ENCODE measurements at places on chromosomes 1 and 21. TPM values are rescaled to one million over a fixed set of nuclear protein-coding genes. Genes with fewer than 3 reads are reported as not detected.

DNA sequence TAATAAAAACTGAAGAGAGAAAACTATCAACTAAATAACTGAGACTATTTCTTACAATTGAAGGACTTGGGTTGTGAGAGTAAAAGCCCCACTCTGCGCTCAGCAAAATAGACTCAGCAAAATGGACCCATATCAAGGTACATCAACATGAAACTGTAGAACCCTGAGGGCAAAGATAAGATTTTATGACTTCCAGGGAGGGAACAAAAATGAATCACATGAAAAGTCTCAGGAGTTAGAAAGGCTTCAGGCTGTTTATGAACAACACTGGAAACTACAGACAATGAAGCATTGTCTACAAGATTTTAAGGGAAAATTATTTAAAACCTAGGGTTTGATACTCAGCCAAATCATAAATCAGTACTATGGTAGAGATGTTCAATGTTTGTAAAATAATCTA, 434.3 kb downstream of the PTPRC start:
- H3K27ac ChIP-seq, result no peak overlapping the region
- H3K27me3 ChIP-seq, result no peaks in the 10 kb centered on the region
- DNase-seq, result no peak

The PEX10 gene
- total RNA-seq, result 27.3 TPM

GRCh38 chr21:45506241-45506817, 35.9 kb downstream of the SLC19A1 start:
- no peak overlapping the region for H3K4me3 ChIP-seq
- H3K36me3 ChIP-seq, result peaks cover 8% of the 10 kb centered on the region
- peaks cover 4% of the 10 kb centered on the region for H3K4me1 ChIP-seq
- DNase-seq, result peak; percentile 54

DNA sequence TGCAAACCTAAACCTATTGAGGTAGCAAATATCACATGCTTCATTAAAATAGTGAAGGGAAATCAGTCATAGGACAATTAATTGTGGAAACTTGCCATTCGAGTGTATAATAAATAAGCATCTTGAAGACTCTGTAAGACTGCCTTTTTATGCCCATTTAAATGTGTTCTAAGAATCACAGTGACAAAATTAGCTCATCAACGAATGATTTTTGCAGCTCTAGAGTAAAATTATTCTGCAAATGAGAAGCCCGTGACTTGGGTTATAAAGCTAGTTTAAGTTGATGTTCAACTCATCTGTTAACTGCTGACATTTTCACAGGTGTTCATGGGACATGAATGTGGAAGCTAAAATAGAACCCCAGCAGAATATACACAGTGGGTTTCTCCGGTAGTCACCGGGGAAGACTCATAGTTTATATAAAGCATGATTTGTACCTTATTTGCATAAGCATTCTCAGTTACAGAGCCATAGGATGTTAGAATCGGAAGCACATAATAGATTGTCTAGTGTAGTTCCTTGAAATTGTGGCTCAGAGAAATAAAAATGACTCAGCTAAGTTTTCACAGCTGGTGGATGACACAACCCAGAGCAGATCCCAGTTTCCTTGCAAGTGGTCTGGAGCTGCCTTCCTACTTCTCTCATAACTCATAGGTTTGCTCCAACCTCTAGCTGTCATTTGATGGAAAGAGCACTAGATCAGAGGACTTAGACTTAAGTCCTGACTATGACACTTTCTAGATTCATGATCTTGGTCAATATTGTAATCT, 107.3 kb downstream of the UCHL5 start:
- peaks cover 11% of the 10 kb centered on the region for H3K4me1 ChIP-seq
- no peak overlapping the region for H3K4me3 ChIP-seq
- no peak overlapping the region for H3K27ac ChIP-seq
- DNase-seq, result no peak
- H3K36me3 ChIP-seq, result peaks cover 3% of the 10 kb centered on the region

The TSPEAR gene
- 0.59 TPM for total RNA-seq

- no peaks in the 10 kb centered on the region for H3K36me3 ChIP-seq
- H3K27me3 ChIP-seq, result peaks cover 2% of the 10 kb centered on the region
- no peak overlapping the region for H3K27ac ChIP-seq
- DNase-seq, result no peak
- H3K4me1 ChIP-seq, result no peaks in the 10 kb centered on the region
- H3K4me3 ChIP-seq, result no peak overlapping the region
Observed at GRCh38 chr1:222310836-222311235, 237.1 kb downstream of the HHIPL2 start.

DNA sequence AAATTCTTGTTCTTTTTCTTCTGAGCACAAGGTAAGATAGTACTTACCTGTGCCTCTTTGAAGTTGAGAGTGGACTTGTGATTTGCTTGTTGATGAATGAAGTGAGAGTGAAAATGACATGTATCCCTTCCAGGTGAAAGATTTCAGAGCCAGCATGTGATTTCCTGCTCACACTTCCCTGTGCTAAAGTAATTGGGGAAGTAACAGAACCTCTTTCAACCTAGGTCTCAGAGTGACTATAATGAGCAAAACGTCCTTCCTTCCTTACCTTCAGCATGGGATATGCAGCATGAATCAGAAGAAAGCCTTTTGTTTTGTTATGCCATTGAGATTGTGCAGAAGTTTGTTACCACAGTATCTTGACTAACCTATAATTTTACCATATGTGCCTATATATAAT, 24.6 kb downstream of the RAVER2 start:
- H3K36me3 ChIP-seq, result peaks cover 38% of the 10 kb centered on the region
- H3K4me1 ChIP-seq, result no peaks in the 10 kb centered on the region
- H3K4me3 ChIP-seq, result no peak overlapping the region
- no peak for DNase-seq
- H3K27ac ChIP-seq, result no peak overlapping the region
- no peaks in the 10 kb centered on the region for H3K27me3 ChIP-seq

- no peaks in the 10 kb centered on the region for H3K27me3 ChIP-seq
- H3K4me1 ChIP-seq, result no peaks in the 10 kb centered on the region
- no peak for DNase-seq
- H3K4me3 ChIP-seq, result no peak overlapping the region
- H3K36me3 ChIP-seq, result no peaks in the 10 kb centered on the region
Observed at GRCh38 chr1:89298461-89298860, 25.8 kb upstream of the GBP5 start.

DNA sequence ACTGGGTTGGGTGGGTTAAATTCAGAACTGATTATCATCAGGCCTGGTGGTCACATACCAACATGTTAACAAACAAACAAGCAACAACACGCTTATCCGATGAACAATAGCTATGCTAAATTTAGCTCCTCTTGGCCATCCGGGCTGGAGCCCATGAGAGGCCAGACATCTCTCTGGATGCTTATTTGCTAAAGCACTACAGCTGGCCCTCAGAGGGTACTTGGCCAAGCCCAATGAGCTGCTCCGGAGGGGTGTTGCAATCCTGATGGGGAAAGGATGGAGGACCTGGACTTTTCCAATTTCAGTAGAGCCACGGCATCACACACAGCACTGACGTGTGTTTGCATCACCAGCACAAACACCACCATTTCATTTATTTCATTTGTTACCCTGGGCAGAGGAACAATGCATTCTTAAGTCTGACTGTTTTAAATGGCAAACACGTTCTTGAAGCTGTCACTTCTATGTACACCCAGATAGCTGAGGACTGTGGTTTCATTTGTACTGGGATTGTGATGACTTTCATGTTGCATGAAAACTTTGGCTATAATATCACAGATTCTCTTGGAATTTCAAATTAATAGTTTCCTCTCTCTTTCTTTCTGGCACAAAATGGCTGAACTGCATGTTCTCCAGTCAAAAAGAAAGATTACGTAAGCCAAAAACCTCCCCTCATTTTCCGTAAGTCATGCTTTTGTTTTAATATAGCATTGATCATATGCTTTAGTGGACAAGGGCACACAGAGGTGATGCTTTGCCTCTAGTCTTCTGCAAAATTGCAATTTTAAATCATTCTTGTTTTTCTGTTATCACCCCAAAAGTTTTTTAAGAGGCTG, 359.8 kb upstream of the KAZN start:
- no peaks in the 10 kb centered on the region for H3K4me1 ChIP-seq
- no peak overlapping the region for H3K27ac ChIP-seq
- no peak for DNase-seq
- H3K36me3 ChIP-seq, result no peaks in the 10 kb centered on the region
- no peak overlapping the region for H3K4me3 ChIP-seq

GRCh38 chr1:28326984-28327383, 1.9 kb upstream of the MED18 start:
- peaks cover 3% of the 10 kb centered on the region for H3K36me3 ChIP-seq
- peaks cover 16% of the 10 kb centered on the region for H3K4me1 ChIP-seq
- peak overlapping the region; percentile 29 for H3K27ac ChIP-seq
- DNase-seq, result no peak
- no peaks in the 10 kb centered on the region for H3K27me3 ChIP-seq

DNA sequence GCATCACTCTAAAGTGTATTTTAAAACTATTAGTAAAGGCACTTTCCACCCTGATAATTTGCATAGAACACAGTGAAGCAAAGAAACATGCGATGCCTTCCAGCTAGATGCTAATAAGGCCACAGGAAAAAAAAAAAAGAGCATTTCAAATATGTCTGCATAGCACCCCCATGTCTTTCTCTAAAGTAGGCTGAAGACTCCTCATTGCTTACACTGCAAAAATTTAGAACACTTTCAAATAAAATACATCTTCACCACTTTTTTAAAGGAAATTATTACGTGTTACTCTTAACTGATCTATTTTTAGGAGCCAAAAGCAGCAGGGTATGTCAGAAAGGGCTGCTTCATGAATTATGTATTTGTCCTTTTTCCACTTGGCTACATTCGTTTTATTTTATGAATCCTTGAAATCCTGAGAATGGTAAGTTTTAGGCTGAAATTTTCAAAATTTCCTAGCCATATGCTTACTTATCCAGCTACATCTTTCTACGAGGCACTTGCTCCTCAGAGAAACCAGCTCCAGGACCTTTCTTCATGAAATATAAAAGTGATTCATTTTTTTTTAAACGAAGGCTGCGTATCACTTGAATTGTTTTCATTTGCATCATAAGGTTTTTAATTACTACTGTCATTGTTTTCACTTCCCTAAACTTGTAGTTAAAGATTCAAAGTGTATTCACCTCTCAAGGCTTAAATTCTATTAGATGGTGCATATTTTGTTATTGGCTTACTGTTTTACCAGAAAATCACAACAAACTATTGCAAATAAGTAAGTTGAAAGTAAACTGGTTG, 513.0 kb downstream of the PTPRC start:
- H3K36me3 ChIP-seq, result no peaks in the 10 kb centered on the region
- DNase-seq, result no peak
- no peaks in the 10 kb centered on the region for H3K4me1 ChIP-seq
- H3K4me3 ChIP-seq, result no peak overlapping the region

DNA sequence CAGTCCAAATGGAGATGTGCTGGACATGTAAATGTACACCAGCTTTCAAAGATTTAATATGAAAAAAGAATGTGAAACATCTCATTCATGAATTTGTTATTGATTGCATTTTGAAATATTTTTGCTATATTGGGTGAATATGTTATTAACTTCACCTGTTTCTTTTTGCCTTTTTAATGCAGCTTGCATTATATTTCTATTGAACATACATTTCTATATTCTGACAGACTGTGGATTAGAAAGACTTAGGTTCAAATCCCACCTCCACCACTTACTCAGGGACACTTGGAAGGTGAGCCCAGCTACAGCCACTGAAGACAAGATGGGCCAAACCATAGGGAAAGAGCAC, 37.8 kb downstream of the LRRN2 start:
- peaks cover 42% of the 10 kb centered on the region for H3K27me3 ChIP-seq
- H3K4me1 ChIP-seq, result peaks cover 21% of the 10 kb centered on the region
- no peak overlapping the region for H3K27ac ChIP-seq
- no peak for DNase-seq

- peaks cover 11% of the 10 kb centered on the region for H3K4me1 ChIP-seq
- no peaks in the 10 kb centered on the region for H3K36me3 ChIP-seq
- H3K4me3 ChIP-seq, result no peak overlapping the region
- DNase-seq, result no peak
- no peak overlapping the region for H3K27ac ChIP-seq
Observed at GRCh38 chr1:229185963-229186362, 84.9 kb upstream of the RAB4A start.

The LRRC38 gene
- total RNA-seq, result 2.6 TPM

The ETS2 gene
- 42.2 TPM for total RNA-seq
